Upper lobe of right lung (tissue), 1 donor: ENCODE measurements at places on chromosomes 1 and 21.
A peak's percentile ranks its signal among the peaks of the same experiment; 100 is the strongest.

GRCh38 chr1:151334822-151335221 is 7.6 kb upstream of the PI4KB start:
- DNase-seq: no peak

GRCh38 chr21:23968722-23969647 is 1638.3 kb downstream of the MRPL39 start:
- DNase-seq: no peak

GRCh38 chr1:220798338-220798737 is 11.6 kb downstream of the MTARC1 start:
- DNase-seq: no peak

DNA sequence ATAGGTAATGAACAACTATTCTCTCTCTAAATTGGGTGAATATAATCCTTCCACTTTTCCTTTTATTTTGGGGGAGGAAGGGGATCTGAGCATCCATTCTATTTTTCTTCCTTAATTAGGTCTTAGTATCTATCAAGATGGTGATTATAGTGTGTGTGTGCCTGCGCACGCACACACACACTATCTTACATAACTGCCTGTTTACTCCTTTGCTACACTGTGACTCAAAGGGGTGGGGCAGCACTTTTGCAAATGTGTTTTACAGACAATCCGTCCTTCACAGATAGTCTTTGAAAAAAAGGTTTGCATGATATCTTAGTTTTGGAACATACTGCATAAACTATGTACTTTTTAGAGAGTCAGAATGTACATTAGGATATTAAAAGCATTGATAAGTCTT is 191.5 kb downstream of the SDCCAG8 start:
- DNase-seq: no peak

GRCh38 chr1:42135426-42135825 is 17.8 kb upstream of the GUCA2B start:
- no peak for DNase-seq

- no peak for DNase-seq
Observed at GRCh38 chr1:90919190-90919719, 102.6 kb downstream of the ZNF644 start.

GRCh38 chr1:38029685-38030511 is 16.7 kb downstream of the POU3F1 start:
- DNase-seq: no peak

DNA sequence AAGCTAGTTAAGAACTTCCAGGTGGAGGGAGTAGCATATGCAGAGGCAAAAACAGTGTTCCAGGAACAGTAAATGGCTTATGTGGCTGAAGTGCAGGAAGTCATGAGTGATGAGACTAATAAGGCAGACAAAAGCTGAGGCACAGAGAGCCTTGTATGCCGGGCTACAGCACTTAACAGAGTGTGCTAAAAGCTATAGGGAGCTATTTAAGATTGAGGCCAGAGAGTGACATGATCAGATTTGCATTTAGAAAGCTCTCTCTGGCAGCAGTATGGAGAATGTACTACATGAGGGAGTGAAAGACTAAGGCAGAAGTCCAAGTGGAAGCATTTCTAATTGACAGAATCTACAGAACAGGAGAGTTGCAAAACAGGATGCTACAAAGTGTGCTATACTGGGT is 38.6 kb downstream of the WASF2 start:
- DNase-seq: no peak

DNA sequence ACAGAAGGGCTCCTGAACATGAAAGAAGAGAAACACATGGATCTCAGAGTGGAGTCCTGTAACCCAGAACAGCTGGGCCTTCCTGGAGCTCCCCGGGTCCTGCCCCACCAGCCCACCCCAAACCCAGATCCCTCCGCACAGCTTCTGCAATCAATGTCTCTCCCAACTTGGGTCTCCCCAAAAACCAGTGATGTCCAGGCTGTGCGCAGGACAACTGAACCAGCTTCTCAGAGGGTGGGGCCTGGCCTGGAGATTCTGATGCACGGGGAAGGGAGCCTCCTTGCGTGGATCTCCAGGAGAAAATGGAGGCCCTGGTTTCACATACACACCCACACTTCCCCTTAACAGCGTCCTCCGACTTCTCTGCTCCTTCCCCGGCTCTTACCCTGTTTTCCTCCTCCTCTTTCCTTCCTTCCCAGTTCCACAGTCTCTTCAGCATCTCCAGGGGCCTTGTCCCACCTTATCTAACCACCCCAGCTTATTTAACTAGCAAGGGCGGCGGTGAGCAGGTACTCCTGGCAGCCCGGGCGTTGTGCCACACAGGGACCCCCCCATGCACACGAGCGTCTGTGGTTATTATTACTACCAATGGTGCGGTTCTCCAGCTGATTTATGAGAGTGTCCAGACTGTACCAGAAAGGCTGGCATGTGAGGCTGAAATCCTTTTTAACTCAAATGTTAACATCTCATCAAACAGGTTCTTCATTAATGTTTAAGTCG is 11.2 kb upstream of the MX2 start:
- DNase-seq: no peak

DNA sequence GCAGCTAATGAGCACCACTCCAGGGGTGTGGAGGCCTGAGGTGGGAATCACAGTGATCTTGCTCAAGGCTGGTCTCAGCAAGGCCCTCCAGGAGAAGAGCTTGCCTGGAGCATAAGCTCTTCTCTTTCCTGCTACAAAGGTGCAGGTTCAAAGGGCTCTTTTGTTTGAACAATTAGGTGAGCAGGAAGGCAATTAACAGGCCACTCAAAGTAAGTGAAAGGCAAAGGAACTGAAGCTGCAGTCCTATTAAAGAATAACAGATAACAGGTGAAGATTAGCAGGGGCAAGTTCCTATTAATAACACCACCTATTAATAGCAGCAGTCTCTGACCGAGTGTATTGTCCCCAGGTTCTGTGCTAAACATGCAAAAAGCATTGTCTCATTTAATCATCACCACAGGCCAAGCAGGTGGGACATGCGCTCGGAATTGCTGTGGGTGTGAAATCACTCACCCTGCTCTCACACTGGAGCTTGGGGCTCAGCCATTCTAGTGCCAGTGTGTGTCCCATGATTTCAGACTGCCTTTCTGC is 113.8 kb downstream of the RHOU start:
- no peak for DNase-seq

DNA sequence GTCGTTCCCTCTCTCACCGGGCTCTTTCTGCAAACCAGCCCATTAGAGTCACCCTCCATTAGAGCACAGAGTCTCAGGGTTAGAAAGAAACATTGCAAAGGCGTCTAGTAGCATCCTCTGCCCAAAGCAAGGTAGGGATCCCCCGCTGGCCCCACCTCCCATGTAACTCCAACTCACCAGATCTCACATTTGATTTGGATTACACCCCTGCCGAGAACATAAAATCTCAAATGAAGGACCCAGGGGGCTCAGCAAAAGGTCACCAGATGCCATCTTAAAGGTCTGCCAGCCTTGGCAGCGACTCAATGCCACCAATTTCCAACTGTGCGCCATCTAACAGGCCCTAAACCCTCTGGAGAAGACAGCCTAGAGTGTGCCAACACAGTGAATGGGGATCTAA is 14.1 kb downstream of the C1orf87 start:
- no peak for DNase-seq

DNA sequence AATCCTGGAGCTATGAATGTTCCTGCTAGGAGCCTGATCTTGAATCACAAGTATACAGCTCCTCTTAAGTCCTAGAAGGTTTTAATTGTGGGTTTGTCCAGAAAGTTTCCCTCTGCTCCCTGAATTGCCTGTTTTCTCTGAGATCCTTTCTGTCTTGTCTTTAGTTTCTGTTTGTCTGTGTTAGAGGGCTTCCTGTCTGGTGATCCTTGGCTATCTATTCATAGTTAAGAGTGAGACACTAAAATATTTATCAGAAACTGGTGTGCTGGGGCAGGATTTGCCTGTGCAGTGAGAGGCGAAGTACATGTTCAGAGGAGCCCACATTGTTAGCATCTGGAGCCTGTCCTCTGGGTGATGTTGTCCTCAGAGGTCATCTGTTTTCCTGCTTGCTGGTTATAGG is 45.4 kb downstream of the ETS2 start:
- DNase-seq: no peak

- DNase-seq: no peak
Observed at GRCh38 chr1:55712148-55712547, 497.0 kb upstream of the USP24 start.

GRCh38 chr1:226548256-226549093 is at the start of gene STUM:
TSS of gene STUM (plus strand) at chr1:226548764. CDS start at chr1:226548905, 141 bp downstream.
- peak; percentile 71 for DNase-seq

DNA sequence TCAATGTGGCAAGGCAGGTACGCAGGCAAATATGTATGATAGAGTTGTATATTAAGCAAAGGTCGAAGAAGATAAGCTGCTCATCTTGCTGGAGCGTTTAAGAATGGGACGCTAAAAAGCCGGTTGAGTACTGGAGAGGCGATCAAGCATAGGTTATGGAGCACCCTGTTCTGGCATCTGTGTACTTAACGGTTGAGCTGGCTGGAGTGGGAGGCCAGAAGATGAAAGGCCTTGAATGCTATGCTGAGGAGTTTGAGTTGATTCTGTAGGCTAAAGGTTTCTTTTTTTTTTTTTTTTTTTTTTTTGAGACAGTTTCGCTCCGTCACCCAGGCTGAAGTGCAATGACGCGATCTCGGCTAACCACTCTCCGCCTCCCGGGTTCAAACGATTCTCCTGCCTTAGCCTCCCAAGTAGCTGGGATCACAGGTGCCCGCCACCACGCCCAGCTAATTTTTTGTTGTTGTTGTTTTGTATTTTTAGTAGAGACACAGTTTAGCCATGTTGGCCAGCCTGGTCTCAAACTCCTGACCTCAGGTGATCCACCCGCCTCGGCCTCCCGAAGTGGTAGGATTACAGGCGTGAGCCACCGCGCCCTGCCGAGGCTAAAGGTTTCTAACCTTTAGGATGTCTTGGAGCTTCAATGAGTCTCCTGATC is 850 bp upstream of the KHDC4 start:
- no peak for DNase-seq

- DNase-seq: peak; percentile 91
Observed at GRCh38 chr1:15740924-15741850, 1.1 kb upstream of the TMEM82 start.

GRCh38 chr1:175278734-175279116 is 86.1 kb upstream of the KIAA0040 start:
- no peak for DNase-seq

GRCh38 chr1:110208916-110209645 is 1.0 kb upstream of the KCNC4 start:
- no peak for DNase-seq

GRCh38 chr1:58888833-58889232 is 105.0 kb upstream of the JUN start:
- DNase-seq: no peak

DNA sequence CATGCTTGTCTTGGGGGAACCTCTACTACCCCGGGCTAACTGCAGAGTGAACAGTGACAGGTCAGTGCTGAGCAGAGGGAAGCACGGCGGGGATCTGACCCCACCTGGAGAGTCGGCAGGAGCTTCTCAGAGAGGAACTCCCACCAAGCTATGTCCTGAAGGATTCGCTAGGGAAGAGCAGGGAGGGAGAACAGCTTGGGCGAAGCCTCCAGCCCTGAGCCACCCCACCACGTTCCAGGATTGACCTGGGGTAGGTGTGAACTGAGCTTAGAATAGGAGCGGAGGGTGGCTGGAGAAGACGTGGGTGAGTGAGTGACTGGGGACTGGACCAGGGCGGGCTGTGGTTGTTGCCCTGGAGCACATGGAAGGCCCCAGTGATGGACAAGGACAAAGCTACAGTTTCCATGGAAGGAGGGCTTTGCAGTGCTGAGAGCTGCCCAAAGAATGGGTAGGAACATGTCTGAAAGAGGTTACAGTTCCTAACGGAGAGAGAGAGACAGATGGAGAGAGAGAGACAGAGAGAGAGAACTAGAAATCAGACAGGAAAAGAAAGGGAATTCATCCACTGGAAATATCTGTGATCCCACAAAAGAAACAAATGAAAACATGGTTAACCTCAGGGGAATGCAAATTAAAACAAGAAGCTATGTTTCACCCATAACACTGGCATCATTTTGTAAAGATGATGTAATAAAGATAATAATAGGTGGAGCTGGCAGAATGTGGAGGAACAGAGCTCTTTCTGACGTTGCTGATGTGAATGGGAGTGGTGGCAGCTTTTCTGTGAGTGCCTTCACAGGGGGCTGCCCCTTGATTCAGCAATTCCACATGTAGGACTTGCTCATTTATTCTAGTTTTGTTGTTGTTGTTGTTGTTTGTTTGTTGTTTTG is 17.2 kb downstream of the BSND start:
- DNase-seq: no peak

DNA sequence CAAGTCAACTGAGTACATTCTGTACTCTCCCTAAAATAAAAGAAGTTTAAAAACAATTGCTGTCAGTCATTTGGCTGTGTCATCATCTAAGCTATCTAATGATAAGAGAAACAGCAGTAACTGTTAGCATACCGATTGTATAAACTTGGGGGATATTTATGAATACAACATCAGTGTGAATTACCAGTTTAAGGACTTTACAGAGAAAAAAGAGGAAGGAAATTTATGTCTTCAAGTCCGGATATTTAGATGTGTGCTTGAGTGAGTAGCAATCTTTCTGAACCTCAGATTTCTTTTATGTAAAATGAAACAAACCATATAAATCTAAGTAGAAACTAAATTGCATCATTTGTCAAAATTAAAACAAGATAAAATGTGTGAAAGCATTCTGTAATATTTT is 1557.0 kb downstream of the MRPL39 start:
- no peak for DNase-seq

GRCh38 chr1:155379631-155380090 is 59.0 kb downstream of the RUSC1 start:
- no peak for DNase-seq

DNA sequence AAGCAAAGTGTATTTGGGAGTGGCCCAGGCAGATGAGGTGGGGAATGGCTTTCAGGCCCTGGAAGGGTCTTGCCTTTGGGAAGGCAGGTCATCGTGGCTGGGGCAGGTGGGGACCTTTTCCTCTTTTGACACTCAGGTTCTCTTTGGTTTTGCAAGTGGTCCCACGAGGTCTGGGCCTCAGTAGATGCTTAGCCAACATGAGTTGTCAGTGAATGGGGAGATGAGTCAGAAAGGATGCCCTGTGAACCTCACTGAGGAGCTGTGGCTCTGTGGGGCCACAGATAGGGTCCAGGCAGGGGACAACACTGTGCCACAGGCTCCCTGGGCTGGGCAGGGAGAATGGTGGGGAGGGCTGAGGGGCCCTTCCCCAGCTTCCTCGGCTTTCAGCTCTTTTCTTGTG is 19.0 kb downstream of the ARHGEF10L start:
- no peak for DNase-seq

DNA sequence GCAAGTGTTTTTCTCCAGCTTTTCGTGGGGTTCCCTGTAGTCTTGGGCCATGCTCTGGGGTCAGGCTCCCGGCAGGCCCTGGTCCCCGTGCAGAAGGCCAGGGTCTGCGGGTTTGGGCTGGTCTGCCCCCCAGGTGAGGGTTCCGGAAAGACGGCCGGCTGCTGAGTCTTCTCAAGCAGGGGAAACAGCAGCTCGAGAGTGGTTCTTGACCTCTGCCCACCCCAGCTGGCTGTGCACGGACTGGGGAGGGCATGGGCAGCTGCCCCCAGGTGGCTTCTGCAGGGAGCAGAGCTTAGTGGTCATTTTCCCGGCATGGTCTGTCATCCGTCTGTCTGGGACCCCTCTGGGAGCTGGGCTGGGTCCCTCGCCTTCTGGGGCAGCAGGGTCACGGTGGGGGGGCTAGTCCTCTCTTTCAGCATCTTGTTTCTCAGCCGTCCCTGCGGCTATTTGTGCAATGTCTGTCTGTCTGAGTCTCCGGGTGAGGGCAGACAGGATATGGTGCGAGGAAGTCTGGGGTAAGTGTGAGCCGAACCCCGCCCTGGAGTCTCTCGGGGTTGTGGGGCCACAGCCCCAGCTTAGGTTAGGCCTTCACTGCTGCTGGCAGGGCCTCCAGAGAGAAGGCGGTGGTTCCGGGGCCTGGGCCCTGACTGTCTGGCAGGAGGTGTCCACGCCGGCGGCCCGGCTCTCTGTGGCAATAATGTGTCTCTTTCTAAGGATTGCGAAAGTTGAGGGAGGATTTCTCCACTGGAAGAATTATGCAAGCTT is 6.1 kb downstream of the SKI start:
- peak; percentile 97 for DNase-seq
